ENCODE measurements at places on chromosomes 1 and 21. TPM values are rescaled to one million over a fixed set of nuclear protein-coding genes. Genes with fewer than 3 reads are reported as not detected.

Gene CMPK1
- 67.6 TPM for total RNA-seq

GRCh38 chr1:119865627-119866026, 30.7 kb downstream of the ADAM30 start:
- no peak for DNase-seq

GRCh38 chr1:75797606-75798216, 1.0 kb downstream of the MSH4 start:
- DNase-seq: no peak

Gene GBP3
- 35.2 TPM for total RNA-seq

DNA sequence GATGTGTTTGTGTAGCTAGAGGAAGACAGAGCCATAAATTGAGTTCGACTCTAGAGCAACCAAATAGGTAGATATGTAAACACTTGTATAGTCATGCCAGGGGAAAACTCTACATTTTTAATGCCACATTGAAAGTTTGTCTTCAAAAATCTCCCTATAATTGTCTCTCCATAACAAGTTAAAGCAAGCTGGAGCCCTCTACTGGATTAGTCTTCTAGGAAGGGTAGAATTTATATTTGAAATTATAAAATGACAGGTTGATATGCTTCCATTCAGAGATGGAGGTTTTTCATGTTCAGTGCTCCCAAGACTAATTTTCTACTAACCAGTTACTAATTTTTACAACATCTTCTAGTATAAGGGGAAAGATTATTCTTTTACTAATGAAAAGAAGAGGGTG, 13.1 kb upstream of the COL24A1 start:
- DNase-seq: no peak

DNA sequence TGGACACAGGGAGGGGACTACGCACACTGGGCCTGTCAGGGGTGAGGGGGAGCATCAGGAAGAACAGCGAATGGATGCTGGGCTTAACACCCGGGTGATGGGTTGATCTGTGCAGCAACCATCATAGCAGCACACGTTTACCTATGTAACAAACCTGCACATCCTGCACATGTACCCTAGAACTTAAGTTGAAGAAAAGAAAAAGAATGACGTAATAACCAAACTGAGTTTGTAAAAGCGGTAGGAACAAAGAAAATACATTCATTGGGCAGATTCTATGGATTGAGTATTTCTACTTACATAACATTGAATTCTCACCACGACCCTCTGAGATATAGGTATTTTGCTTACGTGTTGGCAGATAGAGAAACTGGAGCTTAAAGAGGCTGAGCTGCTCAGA, 468.4 kb downstream of the TTLL7 start:
- DNase-seq: no peak

Gene GJB5
- not detected for total RNA-seq

Measured in epithelial cell of proximal tubule (primary cell).